ENCODE measurements at places on chromosomes 7 and 10.

DNA sequence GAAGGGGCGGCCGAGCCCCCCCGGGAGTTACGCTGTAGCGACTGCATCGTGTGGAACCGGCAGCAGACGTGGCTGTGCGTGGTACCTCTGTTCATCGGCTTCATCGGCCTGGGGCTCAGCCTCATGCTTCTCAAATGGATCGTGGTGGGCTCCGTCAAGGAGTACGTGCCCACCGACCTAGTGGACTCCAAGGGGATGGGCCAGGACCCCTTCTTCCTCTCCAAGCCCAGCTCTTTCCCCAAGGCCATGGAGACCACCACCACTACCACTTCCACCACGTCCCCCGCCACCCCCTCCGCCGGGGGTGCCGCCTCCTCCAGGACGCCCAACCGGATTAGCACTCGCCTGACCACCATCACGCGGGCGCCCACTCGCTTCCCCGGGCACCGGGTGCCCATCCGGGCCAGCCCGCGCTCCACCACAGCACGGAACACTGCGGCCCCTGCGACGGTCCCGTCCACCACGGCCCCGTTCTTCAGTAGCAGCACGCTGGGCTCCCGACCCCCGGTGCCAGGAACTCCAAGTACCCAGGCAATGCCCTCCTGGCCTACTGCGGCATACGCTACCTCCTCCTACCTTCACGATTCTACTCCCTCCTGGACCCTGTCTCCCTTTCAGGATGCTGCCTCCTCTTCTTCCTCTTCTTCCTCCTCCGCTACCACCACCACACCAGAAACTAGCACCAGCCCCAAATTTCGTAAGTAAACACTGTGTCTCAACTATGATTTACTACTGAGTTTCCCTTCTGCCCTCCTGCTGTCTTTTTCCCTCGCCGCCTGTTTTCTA, 666 bp downstream of the NRG3 start:
- DNase-seq = no peak

- no peak for DNase-seq
Observed at GRCh38 chr7:107628461-107629064, 32.1 kb upstream of the SLC26A4 start.

DNA sequence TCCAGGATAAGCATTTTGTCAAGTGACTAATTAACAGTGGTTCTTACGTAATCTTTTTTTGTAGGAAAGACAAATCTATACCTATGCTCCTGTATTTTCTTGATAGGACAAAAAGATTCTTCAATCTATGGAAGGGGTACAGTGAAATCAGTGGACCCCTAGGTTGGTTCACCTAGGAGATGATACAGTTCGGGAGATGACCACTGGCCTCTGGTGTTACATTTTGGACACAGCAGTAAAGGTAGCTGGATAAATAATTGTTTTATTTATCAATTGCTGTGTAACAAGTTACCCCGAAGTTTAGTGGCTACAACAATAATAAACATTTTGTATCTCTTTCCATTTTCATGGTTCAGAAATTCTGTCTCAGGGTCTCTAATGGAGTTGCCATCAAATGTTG, 288.2 kb upstream of the MAGI2 start:
- no peak for DNase-seq

- no peak for DNase-seq
Observed at GRCh38 chr7:2722591-2722990, 34.6 kb downstream of the AMZ1 start.

DNA sequence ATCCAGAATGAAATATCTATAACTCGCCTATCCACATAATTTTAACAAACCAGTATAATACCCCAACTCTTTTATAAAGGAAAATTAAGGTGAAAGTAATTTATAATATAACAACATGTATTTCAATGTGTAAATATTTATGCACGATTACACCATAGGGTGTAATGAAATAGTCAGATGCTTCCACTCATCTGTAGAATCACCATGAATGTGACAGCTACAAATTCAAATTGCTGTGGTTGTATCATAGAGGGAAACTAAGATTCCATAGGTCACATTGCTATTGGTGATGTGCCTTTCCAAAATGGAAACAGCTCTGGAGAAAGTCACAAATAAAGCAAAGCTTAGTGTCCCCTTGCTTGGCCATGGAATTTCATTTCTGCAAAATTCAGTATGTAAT, 95.7 kb downstream of the CPED1 start:
- peak; percentile 44 for DNase-seq

DNA sequence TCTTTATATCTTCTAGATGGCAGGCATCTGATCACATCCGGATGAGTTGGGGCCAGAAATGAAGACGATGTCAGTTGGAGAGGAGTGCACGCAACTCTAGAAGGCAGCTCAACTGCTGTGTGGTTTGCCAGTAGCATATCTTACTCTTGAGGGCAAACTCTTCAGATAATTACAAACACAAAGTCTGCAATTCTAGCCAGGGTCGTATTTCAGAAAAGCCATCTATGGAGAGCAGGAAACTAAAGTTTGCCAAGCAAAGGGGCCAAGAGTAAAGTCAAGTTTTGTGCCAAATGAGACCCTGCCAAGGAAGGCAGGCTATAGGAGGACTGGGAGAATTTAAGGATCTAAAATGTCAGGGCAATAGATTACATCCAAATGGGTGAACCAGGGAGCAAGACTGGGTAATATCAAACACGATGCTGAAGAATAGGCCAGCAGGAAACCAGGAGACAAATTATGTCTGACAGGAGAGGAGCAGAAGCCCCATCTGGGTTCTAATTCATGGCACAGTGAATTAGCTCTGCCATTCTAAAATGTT, 312.5 kb upstream of the SEMA3C start:
- no peak for DNase-seq

DNA sequence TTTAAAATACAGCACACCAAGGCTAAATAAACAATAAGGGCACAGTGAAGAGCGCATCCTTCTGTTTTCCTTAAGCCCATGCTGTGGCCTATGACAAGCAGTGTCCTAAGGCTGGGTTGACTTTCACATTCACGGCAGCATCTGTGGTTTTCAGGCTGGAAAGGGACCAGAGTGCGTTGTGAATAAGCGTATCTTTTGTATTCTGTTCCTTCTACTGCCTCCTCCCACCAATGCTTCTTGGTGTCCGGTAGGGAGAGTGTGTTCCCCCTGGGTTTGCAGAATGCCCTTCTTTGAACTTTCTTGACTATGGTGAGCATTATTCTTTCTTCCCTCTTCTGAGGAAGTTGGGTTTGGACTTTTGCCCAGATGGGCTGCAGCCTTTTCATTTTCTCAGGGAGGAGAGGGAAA, 73.6 kb downstream of the ABCA13 start:
- DNase-seq = peak; percentile 49

- peak; percentile 18 for DNase-seq
Observed at GRCh38 chr7:111312966-111313365, 222.0 kb downstream of the LRRN3 start.

Measured in IMR-90 (cell line).